ENCODE measurements at places on chromosomes 4 and X. TPM values are rescaled to one million over a fixed set of nuclear protein-coding genes. Genes with fewer than 3 reads are reported as not detected.

Gene TRAM1L1
- total RNA-seq, result 0.55 TPM

Gene FOXR2
- total RNA-seq, result not detected

Gene CORIN
- 0.06 TPM for total RNA-seq

Gene CXCL13
- not detected for total RNA-seq
